ENCODE measurements at places on chromosomes 12 and 14.

- DNase-seq, result no peak
Measured at GRCh38 chr14:62711351-62712023, 333.8 kb downstream of the KCNH5 start.

DNA sequence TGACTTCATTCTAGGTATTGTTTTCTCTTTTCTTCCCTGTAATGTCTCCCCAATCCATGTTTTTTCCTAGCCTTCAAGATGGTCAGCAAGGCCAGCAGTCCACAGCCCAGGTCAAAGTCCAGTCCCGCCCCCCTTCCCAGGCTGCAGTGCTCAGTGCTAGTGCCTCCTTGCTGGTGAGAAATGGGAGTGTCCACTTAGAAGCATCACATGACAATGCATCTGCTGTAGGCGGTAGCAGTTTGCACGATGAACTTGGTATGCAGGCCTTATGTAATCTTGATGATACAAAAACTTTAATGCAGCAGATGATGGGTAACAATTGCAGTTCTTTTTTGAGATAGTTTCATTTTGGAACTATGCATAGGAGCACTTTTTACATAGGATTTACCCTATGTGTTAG is 88.4 kb downstream of the PCNX1 start:
- no peak for DNase-seq

GRCh38 chr12:1324910-1325309 is 269.5 kb downstream of the FBXL14 start:
- DNase-seq, result no peak

- DNase-seq, result peak; percentile 46
Measured at GRCh38 chr12:112900298-112901145, 6.2 kb upstream of the OAS1 start.

DNA sequence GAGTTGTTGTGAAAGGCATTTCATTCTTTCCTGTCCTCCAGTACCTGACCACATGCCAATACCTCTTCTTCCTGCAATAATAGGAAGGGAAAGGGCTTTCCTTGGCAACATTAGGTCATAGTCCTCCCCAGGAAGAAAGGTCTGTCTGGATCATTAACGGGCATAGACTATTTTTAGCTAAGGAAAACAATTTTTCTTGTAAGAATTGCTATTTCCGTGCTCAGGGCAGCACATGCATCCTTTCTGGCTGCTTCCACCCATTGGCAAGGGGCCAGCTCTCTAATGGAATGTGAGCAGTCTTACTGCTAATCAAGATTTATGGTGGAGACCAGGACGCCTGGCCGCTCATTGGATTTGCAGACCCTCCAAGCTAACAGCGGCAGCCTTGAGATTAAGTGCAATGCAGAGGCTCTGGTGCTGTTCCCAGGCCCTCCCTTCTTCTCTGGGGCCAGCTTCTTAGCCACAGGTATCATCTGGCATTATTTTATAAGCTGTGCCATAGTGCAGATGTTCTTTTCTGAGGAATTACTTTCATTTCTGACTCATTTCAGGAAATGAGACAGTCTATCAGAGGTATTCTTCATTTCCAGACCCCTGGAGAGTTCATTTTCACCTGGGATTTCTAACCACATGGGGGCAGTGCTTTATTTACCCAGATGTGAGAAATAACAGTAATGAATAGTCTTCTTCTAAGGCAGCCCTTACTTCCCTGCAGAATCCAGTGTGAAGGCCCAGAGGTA is 52.9 kb downstream of the ANO6 start:
- no peak for DNase-seq

GRCh38 chr12:26537126-26537525 is 295.9 kb downstream of the ITPR2 start:
- DNase-seq, result no peak

GRCh38 chr12:82663893-82664292 is 22.8 kb upstream of the TMTC2 start:
- DNase-seq, result no peak

- no peak for DNase-seq
Measured at GRCh38 chr12:96774496-96775256, 132.4 kb upstream of the NEDD1 start.

DNA sequence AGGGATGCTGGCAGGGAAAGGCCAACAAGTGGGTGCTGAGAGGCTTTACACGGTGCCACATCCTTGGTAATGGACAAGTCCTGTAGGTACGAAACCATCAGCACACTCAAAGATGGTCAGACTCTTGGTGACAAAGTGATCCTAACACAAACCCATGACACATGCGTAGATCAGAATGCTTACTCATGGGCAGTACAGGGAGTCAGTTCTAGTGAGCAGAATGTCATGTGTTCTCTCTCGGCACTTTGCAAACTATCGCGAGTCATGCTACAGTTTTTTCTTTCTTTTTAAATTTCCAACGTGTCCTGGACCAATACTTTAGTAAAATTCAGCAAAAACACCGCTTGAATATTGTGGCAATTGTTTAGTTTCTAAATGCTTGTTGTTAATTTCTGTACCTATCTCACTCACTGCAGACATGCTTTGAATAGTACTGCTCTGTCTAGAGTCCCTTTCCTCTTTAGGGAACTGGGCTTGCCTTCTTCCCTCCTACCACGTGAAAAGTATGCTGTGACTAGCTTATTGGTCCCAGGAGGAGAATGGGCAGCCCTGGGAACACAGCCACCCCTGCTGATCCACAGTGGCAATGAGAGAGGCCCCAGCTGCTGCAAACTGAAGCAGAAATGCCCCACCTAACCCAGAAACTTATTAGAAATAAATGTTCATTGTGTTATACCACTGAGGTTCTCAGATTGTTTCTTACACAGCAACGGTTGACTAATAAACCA is 62.4 kb downstream of the UBR7 start:
- DNase-seq, result no peak

GRCh38 chr14:105422695-105423487 is 3.3 kb downstream of the MTA1 start:
- no peak for DNase-seq

DNA sequence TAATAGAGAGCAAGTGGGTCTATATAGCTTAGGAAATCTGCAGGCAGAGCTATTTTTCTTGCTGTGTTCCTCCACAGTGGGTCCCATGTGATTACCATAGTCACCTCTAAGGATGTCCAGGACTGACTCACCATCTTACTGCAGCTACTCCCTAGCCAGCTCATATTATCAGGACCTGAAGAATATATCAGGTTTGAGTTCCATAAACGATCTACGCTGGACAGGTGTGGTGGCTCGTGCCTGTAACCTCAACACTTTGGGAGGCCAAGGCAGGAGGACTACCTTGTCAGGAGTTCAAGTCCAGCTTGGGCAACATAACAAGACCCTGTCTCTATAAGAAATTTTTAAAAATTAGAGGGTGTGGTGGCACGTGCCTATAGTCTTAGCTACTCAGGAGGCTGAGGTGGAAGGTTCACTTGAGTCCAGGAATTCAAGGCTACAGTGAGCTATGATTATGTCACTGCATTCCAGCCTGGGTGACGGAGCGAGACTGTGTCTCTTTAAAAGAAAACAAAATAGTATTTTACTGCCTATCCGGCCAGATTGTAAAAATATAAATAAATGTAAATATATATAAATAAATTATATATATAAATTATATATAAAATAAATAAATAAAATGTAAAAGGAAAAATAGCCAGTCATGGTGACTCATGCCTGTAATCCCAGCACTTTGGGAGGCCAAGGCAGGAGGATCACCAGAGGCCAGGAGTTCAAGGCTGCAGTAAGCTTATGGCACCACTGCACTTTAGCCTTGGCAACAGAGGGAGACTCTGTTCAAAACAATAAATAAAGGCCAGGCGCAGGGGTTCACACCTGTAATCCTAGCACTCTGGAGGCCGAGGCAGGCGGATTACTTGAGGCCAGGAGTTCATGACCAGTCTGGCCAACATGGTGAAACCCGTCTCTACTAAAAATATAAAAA is 6.9 kb upstream of the SPRYD4 start:
- no peak for DNase-seq

GRCh38 chr12:49872381-49872780 is 29.5 kb upstream of the BCDIN3D start:
- DNase-seq, result no peak

- peak; percentile 80 for DNase-seq
Measured at GRCh38 chr14:24080888-24081738, 9.8 kb downstream of the CPNE6 start.

DNA sequence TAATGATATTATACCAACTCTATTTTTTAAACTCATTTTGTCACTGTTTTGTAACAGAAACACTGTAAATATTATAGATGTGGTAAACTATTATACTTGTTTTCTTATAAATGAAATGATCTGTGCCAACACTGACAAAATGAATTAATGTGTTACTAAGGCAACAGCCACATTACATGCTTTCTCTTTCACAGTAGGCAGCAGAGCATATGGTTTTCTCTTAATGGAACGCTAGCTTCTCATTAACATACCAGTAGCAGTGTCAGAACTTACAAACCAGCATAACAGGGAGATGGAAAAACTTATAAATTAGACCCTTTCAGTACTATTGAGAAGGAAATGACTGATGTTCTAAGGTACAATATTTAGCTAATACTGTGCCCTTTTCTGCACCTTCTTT is 398.8 kb downstream of the PRKD1 start:
- no peak for DNase-seq

DNA sequence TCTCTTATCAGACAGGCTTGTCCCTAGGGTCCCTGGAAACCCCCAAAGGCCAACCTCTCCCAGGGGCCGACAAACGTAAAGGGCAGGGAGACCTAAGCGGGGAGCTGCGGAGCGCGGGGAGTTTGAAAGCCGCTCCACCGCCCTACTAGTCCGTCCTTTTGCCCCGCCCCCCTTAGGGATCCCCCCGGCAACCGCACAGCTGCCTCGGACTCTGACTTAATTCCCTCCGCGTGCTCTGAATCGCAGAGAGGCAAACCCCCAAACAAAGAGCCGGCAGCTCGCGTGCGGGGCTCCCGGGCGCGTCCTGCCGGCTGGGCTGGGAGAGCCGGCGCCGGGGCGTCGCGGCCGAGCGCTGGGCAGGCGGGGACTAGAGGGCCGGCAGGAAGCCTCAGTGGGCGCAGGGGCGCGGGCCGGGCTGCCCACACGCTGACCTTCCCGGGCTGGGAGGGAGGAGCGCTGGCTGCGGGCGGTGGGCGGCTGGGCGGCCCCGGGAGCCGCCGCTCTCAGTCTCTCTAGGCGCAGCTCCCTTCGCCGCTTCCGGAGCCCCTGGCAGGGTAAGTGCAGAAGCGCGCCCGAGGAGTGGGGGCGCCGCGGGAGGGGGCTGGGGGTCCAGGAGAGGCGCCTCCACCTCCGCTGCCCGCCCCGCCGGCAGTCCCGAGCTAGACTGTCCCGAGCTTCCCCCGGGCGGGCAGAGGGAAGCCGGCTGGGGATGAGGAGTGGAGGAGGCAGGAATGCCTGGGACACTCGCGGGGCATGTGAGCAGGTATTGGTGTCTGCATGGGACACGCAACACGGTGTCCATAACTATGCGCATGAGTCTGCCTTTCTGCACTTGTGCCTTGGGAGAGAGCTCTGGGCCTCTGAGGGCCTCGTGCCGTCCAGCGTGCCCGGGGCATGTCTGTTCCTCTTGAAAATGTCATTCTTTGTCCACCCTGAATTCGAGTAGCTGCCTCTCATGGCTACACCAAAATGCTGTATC is at the start of gene TSPAN11:
Gene TSPAN11 (plus strand): TSS at position 506 of the 979 bp plus-strand sequence. CDS start 27,244 bp downstream, outside the sequence.
- peak; percentile 8 for DNase-seq

GRCh38 chr14:40870252-40870651 is 736.4 kb upstream of the LRFN5 start:
- no peak for DNase-seq

DNA sequence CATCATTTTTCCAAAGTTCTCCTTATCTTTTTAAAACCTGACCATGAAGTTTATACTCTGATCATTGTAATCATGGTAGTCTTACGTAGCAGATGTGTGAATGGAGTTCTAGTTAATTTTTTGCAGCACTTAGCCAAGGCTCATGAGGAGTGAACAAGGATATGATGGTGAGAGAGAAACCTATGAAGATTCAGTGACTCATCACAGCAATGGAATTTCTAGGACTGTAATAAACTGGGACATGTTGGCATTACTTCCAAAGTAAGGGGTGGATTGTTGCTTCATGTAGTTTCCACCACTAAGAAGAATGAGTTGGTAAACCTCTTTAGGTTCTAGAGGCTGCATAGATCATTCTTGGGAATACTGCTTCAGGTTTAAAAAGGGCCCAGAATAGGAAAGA is 102.7 kb downstream of the LRRIQ1 start:
- no peak for DNase-seq

DNA sequence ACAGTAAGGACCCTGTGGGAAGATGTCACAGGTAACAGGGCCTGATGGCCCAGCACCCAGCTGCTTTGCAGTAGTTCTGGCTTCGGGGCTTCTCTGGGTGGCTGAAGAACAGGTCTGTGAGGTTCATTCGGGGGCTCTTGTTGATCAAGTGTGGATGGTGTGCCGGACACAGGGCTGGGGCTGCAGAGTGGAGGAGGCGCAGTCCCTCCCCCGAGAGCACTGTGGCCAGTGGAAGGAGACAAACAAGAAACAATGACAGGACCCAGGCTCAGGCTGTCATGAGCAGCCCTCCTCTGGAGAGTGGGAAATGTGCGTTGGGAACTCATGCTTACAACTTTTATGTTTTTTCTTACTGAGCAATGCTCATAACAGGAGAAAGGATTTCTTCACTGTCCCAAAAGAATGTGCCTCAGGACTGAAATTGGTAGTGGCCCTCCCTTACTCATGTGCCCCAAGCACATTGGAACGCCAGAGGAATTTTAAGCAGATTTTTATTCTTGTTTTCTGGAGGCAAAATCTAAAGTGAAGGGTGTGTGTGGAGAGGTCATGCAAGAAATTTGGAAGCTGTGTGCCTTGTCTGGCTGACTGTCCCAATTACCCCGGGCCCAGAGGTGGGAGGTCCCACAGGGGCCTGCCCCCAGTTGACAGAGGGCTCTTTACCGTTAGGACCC is 233.8 kb downstream of the CACNA1C start:
- no peak for DNase-seq
